ENCODE measurements at places on chromosomes 13 and 19. TPM values are rescaled to one million over a fixed set of nuclear protein-coding genes. Genes with fewer than 3 reads are reported as not detected.

Gene TMEM145
- 3.0 TPM for total RNA-seq

Gene NXNL1
- not detected for total RNA-seq

Gene C1QTNF9B
- total RNA-seq: not detected

Gene PIN1
- 79.3 TPM for total RNA-seq

Gene PEAK3
- 0.22 TPM for total RNA-seq

Gene C19orf85
- total RNA-seq: not detected

Gene SIGLEC5
- not detected for total RNA-seq

Gene EBI3
- 2.5 TPM for total RNA-seq

Gene ACP5
- total RNA-seq: 0.14 TPM

Gene HSPB6
- 0.24 TPM for total RNA-seq

Gene DENND1C
- total RNA-seq: 0.22 TPM

Gene CYP4F22
- 0.44 TPM for total RNA-seq

Gene ZNF541
- 0.06 TPM for total RNA-seq

Data from A549 treated with AZD2906 at 1 μM for 4 hours (cell line).